ENCODE measurements at places on chromosomes 6 and 20.

DNA sequence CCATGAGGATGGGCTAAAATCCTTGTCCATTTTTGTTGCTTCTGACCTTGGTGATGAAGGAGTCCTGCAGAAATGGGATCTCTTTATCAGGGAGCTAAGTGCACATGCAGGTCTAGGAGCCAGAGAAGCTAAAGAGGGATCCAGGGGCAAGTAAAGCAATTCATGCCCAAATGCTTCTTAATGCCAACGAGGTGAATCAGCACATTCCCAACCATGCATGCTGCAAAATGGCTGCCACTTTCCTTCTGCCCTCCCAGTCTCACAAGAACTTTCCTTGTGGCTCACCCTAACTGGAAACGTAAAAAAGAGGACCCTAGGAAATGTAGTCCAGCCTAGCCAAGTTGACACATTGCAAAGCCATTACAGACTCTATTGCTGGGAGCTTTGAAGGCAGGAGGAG lies 298.4 kb downstream of the MAFB start:
- DNase-seq: no peak

DNA sequence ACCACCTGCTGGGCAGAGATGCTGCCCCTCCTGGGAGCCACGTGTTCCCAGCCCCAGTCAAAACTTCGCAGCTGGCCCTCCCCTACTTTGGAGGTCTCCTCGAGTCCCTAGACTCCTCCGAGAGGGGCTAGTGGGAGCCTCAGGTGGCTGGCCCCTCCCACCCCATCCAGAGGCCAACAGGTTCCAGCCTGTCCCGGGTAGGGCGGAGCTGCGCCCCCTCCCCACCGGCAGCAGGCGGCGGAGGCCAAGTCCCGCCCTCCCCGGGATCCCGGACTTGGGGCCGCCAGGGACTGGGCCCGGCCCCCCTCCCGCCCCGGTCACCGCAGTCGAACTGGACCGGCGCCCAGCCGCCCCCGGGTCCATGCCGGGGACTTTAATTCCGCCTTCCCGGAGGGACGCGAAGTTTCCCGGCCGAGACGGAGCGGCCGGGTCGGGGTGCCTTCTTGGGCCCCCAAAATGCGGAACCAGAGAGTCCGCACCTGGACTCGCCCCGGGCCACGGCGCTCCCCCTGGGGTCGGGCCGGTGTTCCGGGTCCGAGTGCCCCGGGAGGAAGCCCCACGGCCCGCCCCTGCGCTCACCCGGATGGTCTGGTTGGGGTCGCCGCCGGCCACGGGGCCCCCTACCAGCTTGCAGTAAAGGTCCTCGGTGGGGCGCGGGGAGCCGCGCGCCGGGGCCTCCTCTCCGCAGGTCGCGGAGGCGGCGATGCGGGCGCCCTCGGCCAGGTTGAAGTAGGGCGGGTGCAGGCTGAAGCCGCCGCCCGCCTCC lies 559 bp downstream of the LAMA5 start:
- DNase-seq: no peak

DNA sequence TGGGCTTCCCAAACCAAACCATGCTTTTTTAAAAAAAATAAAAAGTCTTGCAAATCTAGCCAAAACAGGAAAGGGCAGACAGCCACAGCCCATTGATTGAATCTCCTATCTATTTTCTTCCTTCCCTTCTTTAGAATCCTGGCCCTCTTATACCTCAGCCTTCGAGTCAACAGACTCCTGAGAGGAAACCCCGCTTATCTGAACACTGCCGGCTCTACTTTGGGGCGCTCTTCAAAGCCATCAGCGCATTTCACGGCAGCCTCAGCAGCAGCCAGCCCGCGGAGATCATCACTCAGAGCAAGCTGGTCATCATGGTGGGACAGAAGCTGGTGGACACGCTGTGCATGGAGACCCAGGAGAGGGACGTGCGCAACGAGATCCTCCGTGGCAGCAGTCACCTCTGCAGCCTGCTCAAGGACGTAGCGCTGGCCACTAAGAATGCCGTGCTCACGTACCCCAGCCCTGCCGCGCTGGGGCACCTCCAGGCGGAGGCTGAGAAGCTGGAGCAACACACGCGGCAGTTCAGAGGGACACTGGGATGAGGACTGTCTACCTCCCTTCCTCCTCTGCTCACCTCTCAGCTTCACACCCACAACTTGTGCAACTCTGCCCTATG lies 10.1 kb upstream of the RTF2 start:
- DNase-seq: no peak

DNA sequence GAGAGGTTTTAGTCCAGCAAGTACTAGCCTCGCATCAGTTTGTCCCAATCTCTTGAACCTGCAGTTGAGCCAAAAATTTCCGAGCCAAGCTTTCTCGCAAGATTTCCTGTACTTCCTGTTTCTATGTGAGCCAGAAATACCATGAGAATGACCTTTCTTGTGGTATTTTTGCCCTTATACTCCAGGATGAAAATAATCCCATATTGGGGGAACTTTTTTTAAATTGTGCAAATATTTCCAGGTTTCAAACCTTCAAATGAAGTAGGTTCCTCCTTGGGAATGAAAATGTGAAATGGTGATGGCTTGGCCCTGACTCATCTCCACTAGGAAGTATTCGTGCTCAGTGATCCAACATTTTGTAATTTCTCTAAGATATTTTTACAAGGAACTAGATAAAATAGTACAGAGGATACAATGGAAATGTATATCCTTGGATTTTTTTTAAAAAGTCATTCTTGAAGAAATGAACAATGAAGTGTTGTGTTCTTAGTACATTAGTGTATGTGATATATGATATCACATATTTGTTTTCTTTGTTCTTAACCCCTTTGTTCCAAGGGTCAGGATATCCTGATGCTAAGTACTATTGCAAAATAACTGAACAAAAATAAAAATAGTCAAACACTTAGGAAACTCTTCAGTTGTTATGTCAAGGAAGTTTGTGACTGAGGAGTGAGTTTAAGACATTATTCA lies 184.0 kb downstream of the PDE7B start:
- DNase-seq: no peak

DNA sequence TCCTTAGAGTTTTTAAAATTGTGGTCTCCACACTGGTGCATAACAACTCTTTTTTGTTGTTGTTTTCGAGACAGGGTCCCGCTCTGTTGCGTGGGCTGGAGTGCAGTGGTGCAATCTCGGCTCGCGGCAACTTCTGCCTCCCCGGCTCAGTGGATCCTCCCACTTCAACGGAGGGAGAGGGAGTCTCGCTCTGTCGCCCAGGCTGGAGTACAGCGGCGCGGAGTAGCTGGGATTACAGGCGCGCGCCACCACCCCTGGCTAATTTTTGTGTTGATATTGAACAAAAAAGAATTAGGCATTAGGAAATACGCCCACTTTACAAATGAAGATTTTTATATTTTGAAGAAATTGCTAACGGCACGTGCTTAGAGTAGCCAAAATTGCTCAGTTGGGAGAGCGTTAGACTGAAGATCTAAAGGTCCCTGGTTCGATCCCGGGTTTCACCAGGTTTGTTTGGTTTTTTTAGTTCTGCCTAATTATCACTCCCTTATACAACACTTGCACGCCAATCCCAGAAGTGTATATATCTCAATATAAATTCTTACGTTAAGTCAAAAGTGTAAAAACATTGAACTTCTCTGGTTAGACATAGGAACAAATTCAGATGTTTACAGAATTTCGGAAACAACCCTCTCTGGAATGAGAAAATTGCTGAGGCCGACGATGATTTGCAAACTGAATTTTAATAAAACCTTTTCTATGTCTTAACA lies 159.6 kb downstream of the TRIM27 start:
- no peak for DNase-seq

GRCh38 chr20:34582911-34583310 lies 24.4 kb downstream of the MAP1LC3A start:
- DNase-seq: no peak

GRCh38 chr6:116206231-116206903 lies 47.5 kb downstream of the TSPYL4 start:
- no peak for DNase-seq

GRCh38 chr6:56775498-56776166 lies 132.9 kb upstream of the DST start:
- no peak for DNase-seq

DNA sequence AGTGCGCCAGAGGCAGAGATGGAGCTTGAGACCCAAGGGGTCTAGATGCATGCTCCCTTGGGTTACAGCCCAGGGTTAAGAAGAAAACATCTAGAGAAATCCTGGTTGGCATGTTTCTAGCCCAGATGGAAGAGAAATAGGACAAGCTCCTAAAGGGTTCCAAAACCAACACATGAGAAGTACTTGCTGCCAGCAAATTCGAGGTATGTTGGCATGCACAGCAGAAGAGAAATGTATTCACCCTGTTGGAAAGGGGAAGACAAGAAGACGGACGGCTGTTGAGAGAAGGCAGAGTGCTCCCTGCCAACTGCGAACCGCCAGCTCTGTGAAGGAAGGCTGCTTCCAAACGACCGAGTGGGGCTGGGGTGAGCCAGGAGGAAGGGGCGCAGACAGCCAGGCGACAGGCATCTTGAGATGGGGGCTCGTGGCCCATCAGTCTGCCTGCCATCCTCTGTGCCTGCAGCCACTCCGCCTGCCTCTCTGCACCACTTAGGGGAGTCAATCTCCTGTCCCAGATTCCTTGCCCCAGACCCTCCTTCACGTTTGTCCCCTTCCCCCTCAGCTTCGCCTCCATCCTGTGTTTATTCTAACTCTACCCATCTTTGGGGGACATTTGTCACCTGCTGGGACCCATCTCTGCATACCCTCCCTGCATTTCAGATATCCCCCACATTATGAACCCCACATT lies 249.2 kb downstream of the CDC5L start:
- no peak for DNase-seq

DNA sequence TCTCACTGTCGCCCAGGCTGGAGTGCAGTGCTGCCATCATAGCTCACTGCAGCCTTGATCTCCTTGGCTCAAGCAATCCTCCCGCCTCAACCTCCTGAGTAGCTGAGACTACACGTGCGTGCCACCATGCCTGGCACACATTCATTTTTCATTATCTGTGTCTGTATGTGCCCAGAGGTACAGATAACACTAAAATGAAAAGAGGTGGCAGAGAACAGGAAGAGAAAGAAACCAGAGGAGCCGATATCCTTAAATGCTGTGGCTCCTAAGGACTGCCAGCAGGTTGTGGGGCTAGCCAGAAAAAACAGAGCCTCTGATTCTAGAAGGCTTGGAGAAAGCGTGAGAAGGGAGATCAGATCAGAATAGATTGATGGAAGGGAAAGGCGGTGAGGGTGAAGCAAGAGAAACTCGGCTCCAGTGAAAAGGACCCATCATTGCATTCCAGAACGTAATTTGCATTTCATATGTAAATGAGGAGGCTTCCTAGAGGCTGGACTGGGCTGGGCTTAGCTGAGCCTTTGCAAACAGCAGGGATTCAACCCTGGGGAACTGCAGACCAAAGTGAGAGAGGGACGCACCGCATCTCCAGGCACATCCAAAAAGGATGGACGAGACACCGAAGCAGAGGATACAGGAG lies 64.2 kb downstream of the GCNT2 start:
- DNase-seq: no peak

DNA sequence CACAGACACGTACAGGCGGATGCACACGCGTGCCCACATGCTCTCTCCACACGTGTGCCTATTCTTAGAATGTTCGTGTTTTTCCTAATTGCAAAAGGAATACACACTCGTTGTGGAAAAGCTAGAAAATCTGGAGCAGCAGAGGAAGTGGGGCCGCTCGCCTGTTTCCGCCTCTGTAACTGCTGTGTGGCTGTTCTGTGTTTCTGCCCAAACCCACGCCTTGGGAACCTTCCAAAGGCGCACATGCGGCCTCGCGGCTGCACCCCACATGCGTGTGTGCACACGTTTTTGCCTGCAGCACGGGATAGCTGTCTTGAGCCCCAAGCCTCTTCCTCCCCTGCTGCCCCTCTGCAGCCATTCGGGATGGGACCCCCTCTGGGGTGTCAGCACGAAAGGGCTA lies 12.2 kb downstream of the SLC17A9 start:
- DNase-seq: no peak

DNA sequence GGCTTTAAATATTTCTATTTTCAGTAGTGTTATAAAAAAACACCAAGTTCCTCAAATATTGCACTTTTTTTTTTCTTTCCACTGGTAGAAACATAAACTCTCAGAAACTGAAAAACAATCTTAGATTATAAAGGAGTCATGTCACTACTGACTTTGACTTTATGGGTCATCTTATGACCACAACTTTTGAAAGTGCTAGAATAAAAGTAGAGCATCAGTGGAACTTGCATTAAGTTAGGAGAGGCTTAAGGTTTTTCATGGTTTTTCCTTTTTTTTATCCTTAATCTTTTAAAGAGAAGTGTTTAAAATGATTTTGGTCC lies 56.6 kb upstream of the SUPT3H start:
- no peak for DNase-seq

DNA sequence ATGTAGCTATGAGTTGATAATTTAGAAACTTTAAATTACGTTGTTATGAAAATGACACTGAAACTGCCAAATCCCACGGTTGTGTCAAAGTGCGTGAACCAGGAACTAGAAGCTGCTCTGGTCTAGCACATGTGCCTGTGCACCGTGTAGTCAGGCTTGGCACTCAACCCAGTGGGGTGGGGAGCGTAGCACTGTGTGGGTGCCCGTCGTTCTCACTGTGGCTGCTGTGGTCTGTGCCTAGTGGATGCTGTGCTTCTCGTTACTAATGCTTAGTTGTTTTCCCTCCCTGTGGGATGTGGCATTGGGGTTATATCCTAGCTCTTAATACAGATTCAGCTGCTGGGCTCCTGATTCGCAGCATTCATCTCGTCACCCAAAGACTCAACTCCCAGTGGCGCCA lies 46.2 kb upstream of the ADIG start:
- DNase-seq: peak; percentile 58

GRCh38 chr6:136180704-136181511 lies 69.2 kb downstream of the MTFR2 start:
- no peak for DNase-seq

DNA sequence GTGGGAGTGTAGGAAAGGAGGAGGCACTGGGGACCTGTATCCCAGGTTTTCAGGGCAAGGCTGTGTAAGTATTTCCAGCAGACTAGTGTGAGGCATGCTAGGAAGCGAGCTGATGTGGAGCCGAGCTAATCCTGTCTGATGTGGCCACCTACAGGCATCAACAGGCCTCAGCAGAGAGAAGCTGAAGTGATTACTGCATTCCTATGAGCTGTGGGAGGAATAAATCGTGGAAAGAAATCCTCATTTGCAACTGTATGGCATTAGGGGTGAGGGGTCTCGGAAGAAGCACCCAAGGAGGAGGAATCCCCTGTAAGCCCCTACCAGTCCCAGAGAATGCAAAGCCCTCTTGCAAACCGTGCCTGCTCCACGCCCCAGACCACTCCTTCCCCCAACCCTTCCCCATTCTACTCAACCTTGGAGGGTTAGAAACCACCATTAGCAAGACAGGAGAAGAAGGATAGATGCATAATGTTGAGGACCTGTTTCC lies 41.6 kb downstream of the C6orf15 start:
- DNase-seq: no peak

All from activated CD4-positive, alpha-beta memory T cell treated with anti-CD3 and anti-CD28 coated beads for 36 hours (primary cell).